ENCODE measurements at places on chromosomes 12 and 14. TPM values are rescaled to one million over a fixed set of nuclear protein-coding genes. Genes with fewer than 3 reads are reported as not detected.
A peak's percentile ranks its signal among the peaks of the same experiment; 100 is the strongest.

The LRCOL1 gene
- not detected for total RNA-seq

The SLCO1A2 gene
- total RNA-seq, result 0.49 TPM

The EXOC3L4 gene
- total RNA-seq, result not detected

The TAS2R46 gene
- 0.42 TPM for total RNA-seq

The FIGNL2 gene
- 0.27 TPM for total RNA-seq

The PPFIA2 gene
- total RNA-seq, result not detected

The BICDL1 gene
- total RNA-seq, result 18.2 TPM

DNA sequence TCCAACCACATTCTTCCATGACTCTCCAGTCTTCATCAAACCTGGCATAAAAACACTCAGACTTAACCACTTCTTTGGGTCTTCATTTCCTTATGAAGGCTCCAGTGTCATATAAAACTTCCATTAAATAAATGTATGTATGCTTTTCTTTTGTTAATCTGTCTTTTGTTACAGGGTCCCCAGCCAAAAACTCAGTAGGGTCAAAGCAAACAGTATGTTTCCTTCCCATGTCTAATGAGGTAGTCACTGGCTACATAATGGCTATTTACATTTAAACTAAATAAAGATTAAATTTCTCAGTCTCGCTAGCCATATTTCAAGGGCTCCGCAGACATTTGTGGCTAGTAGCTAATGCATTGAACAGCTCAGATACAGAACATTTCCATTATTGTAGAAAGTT lies 40.1 kb upstream of the STAB2 start:
- no peak for DNase-seq

DNA sequence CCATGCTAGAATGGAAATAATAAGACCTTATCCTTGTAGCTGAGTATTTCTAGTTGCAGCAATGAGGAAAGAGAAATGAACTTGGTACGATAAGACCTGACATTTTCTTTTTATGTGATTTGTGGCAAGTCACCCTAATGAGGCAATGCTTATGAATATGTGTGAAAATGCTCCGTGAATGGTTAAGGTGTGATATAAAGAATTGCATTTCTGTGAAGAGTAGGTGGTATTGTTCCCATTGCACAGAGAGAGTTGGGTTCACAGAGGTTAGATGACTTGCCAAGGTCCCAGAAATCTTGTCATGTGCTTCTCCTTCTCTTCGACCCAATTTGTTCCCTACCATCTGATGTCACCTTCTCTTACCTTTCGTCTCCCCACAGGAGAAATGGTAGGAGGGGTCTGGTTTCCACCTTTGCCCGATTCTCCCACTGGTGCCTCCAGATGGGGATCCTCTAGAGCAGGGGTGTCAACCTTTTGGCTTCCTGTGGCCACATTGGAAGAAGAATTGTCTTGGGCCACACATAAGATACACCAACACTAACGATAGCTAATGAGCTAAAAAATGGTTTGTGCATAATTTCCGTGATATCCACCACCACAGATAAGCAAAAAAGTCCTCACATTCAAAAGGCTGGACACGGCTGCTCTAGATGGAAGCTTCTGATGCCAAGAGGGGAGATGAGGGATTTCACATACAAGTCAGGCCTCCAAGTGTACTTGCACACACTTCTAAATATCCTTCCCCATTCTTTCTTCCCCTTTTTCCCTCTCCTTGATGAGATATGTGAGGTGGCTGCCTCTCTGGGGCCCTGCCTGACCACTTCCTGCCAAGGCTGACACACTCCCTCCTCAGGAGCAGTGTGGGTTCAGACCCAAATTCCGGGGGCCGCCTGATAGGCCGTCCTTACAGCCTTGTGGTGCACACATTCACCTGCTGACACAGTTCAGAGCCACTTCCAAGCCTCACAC lies 96.1 kb downstream of the PLXNC1 start:
- DNase-seq, result no peak

DNA sequence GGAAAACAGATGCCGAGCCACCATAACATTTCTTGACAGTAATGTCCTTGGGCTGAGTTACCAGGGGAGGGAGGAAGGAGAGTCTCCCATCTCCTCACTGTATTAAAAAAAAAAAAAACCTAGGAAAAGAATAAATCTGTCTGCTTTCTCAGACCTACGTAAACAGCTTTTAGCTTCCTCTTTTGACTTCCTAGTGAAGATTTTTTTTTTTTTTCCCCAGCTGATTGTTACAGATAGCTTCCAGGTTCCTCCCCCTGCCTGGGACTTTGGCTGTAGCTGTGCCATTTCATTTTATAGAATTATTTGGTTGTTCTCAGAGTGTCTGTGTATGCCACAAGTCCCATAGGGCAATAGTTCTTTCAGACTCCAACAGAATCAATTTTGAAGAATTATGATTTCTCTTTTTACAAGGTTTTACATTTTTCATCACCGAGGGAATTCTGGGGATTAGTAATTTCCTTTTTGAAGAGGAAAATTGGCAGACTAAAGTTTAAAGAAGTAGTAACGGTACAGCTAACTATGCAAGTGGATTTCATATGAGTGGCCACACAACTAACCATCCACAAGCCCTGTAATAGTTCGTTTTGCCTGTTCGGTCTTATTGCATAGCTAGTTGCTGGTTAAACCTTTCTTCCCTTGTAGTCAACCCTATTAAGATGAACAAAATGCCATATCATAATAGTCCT lies 23.1 kb upstream of the GNS start:
- DNase-seq, result no peak

GRCh38 chr12:5072311-5072710 lies 28.6 kb downstream of the KCNA5 start:
- DNase-seq, result no peak

GRCh38 chr12:102568276-102568675 lies 87.9 kb upstream of the IGF1 start:
- no peak for DNase-seq

DNA sequence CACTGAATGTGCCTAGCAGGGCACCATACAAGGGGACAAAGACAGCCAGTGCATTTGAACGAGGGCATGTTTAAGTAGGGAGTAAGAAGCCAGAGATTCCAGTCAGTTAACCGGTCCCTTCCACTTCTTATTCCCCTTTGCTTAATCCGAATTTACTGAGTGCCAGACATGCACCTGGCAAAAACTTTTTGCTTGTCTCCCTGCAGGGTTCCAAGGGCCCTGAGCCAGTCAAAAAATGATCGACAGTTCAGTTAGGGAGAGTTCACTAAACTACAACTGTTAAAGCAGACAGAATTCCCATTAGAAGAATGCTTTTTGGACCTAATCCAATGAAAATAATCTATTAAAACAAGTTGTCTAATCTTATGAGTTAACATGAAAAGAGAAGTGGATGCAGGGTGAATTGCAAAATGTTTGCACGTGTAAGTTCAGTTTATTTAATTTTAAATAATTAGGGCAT lies 193.8 kb downstream of the TMTC2 start:
- no peak for DNase-seq

- DNase-seq, result no peak
These were observed 6.5 kb downstream of the CEBPE start for GRCh38 chr14:23112359-23113178.

DNA sequence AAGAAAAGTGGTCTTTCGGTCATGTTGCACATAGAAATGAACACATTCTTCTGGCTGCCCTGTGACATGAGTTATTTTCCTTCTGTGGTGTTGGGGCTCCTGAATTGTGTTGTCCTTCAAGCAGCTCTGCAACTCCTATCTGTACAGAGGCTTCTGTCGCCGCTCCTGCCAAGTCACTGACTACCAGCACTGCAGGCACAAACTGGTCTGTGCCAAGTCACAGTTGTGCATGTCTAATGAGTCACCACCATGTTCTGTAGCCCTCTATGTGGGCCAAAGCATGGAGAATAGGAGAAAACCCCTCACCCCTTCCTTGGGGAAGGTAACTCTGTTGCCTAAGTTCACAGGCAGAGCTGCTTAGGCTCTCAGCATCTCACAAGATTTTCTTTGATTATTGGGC lies 283.3 kb downstream of the RPL10L start:
- DNase-seq, result no peak

GRCh38 chr14:68373124-68373646 lies 419.7 kb downstream of the ZFP36L1 start:
- DNase-seq, result no peak

DNA sequence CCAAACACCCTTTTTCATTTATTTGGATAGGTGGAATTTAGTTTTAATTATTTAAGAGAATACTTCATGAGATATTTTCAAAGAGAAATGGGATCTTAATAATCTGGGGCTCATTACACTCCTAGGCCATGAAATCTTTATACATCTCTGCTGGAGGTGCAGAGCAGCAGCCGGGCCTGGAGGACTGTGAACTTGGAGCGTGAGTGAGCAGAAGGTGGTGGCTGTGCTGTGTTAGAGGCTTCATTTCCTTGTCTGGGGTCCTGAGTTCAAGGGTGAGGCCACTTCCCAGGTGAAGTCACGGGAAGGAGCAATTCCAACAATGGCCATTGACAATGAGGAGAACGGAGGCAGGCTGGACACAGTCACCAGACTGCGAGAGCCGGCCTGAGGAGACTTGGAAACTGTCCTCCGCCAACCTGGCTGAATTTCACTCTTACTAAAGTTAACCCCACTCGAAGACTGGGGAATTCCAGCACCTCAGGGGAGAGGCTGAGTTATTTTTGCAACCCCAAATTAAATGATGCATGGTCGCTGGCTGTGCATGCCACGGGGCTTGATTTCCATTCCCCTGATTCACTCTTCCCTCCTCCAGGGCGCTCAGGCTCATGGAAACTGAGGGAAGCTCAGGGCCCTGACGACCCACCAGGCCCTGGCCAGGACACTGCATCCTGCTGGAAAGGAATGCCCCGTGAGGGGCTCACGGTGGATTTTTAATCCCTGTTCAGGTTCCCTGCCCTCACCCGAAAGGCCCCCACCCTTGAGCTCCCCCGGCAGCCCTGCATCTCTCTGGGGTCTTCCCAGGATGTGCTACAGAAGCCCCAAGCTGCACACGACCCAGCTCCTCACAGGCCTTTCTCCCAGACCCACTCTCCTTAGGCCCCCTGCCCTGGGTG lies 22.6 kb upstream of the TRAF3 start:
- no peak for DNase-seq

DNA sequence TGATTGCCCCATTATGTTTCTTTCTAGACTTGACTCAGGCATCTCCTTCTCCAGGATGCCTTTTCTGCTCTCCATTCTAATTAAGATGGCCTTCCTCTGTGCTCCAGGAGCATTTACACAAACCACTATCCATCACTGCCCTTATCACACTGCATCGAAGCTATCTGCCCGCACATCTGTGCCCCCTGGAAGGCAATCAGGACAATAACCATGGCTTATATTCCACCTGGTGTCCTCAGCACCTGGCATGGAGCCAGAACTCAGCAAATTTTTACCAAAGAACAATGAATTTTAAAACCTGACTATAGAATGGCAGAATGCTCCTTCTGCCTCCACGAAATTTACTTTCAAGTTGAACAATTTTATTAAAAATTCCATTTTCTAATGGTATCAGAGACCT lies 465.8 kb downstream of the APAF1 start:
- no peak for DNase-seq

DNA sequence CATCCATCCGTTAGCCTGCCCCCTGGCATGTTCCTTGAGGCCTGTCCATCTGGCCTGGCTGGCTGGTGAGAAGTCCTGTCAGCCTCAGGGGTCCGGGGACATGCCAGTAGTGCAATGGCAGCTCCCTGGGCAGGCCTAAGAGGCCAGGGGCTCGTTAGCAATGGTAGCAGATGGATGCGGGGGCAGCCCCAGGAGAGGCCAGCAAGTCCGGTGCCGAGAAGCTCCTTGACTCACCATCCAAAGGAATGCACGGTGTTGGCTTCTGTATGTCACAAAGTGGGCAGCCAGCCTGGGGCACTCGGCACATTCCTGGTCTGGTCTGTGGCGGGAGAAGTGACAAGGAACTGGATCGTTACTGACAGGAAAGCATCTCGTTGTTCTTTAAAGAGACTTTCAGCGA lies 319.9 kb downstream of the CACNA1C start:
- no peak for DNase-seq

DNA sequence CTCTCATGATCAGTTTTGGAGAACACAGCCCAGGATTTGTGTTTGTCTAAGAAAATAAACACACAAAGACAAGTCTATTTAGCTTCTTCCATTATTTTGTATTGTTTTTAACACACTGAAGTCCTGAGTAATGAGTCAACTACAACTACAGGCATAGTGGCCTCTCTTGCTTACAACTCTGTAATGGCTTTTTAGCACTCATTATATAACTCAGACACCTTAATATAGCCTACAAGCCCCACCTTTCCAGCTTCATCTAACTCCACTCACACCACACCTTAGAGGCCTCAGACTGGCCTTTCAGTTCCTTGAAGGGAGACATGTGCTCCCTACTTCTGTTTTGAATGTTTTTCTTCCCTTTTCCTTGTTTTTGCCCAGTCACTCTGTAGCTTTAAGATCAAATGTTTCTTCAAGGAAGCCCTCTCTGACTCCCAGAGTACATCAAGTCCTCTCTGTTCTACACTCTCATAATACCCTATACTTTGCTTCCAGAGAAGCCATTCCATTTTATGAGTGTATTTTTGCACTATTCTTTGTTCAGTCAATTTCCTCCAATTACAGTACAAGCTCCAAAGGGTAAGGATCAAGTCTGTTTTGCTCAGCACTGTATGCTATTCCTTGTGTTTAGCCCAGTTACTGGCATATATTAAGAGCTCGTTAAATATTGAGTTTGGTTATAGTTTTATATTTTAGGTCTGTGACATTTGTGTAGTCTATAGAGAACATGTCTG lies 233.6 kb upstream of the ARHGAP5 start:
- no peak for DNase-seq

GRCh38 chr12:2783936-2784600 lies 10.7 kb upstream of the FKBP4 start:
- peak; percentile 23 for DNase-seq

DNA sequence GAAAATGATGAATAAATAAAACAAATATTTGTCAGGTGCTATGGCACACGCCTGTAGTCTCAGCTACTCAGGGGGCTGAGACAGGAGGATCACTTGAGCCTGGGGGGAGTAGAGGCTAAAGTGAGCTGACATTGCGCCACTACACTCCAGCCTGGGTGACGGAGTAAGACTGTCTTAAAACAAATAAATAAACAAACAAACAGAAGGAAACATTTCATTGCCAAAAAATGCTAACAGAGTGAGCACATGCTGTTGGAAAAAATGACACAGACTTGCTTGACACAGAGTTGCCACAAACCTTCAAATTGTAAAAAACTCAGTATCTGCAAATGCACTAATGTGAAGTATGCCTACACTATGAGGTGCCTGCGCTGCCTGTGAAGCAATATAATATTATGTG lies 50.8 kb upstream of the AP4S1 start:
- DNase-seq, result no peak

DNA sequence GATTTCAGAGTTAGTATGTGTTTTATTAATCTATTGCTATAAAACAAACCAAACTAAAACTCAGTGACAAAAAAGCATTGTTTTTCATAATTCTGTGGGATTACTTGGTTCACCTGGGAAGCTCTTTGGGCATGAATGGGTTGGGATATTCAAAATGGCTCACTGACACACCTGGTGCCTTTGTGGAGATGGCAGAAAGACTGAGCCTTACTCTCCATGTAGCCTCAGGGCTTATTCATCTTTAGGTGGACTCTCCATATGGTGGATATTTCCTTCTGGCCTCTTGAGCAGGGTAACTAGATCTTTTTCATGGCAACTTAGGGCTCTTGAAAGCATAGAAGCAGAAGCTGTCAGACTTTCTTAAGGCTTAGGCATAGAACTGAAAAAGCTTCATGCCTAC lies 1102.8 kb upstream of the SEL1L start:
- DNase-seq, result no peak

- no peak for DNase-seq
These were observed 26.8 kb downstream of the RFLNA start for GRCh38 chr12:124321556-124322270.

GRCh38 chr12:50768391-50768790 lies 4.5 kb downstream of the ATF1 start:
- DNase-seq, result no peak
